ENCODE measurements at places on chromosomes 4 and X.
A peak's percentile ranks its signal among the peaks of the same experiment; 100 is the strongest.

GRCh38 chr4:153234885-153235284 lies 30.6 kb downstream of the TRIM2 start:
- H3K4me1 ChIP-seq: peaks cover 12% of the 10 kb centered on the region
- no peak overlapping the region for H3K27ac ChIP-seq
- H3K4me3 ChIP-seq: no peak overlapping the region
- DNase-seq: no peak
- peaks cover 13% of the 10 kb centered on the region for H3K27me3 ChIP-seq

DNA sequence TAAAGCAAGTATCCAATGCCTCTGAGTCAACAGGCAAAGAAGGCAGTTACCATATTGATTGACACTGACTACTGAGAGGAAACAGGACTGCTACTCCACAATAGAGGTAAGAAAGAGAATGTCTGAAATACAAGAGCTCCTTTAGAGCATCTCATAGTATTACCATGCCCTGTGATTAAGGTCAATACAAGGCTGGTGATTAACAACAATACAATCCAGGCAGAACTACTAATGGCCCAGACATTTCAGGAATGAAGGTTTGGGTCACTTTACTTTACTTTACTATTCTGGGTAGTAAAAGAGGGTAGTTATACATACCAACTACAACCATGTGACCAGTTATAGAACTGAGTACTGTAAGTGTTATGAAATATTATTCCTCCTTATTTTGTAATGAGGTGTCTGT lies 44.5 kb downstream of the BRWD3 start:
- no peak overlapping the region for H3K27ac ChIP-seq
- no peak overlapping the region for H3K4me3 ChIP-seq
- no peaks in the 10 kb centered on the region for H3K27me3 ChIP-seq
- DNase-seq: no peak
- H3K4me1 ChIP-seq: peaks cover 8% of the 10 kb centered on the region

DNA sequence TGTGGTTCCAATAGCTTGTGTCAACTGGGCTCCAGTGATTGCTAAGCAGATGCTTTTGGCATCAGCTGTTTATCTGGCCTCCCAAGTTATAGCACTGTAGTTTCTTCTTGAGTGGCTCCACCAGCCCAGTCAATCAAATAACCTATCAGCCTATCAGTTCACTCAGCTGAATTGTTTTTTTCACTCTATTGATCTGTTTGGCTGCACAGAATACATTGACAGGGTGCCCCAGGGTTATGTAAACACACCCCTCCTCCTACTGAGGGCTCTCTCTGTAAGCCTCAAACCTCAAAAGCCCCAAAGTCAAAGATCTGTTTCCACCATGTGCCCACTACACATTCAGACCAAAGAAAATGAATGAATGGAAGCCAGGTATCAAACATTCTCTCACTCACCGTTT lies 214.0 kb downstream of the HS6ST2 start:
- no peaks in the 10 kb centered on the region for H3K36me3 ChIP-seq
- H3K4me1 ChIP-seq: peaks cover 7% of the 10 kb centered on the region
- no peak overlapping the region for H3K4me3 ChIP-seq
- no peak for DNase-seq

DNA sequence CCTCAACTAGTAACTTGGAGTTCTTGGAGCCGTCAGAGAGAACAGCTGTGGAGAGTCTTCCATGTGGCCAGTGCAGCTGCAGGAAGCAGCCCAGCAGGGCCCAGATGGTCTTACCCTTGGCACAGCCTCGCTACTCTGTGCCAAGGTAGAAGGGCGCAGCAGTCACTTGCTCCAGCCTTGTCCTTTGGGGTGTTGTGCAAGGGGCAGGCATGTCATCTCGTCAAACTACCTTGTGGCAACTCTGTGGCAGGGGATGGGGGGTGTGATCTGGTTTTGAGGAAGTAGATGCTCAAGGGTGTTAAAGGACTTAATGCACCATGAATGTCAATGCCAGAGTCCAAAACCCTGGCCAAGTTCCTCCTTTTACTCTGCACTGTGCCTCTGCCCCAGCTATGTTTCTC lies 34.2 kb upstream of the TBC1D14 start:
- peaks cover 14% of the 10 kb centered on the region for H3K36me3 ChIP-seq
- no peak overlapping the region for H3K27ac ChIP-seq
- H3K4me3 ChIP-seq: no peak overlapping the region

GRCh38 chrX:22314692-22315091 lies 42.0 kb downstream of the CBLL2 start:
- no peaks in the 10 kb centered on the region for H3K4me1 ChIP-seq
- H3K36me3 ChIP-seq: no peaks in the 10 kb centered on the region
- no peak overlapping the region for H3K4me3 ChIP-seq
- no peak for DNase-seq

DNA sequence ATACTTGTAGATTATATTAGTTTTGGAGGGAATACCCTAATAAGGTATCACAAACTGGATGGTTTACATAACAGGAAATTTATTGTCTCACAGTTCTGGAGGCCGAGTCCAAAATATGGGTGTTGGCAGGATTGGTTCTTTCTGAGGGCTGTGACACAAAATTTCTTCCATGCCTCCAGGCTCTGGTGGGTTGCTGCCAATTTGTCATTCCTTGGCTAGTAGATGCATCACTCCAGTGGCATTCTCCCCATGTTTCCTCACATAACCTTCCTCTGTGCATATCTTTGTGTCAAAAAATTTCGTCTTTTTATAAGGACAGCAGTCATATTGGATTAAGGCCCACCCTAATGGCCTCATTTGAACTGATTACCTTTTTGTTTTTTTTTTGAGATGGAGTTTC lies 49.3 kb downstream of the APELA start:
- no peaks in the 10 kb centered on the region for H3K36me3 ChIP-seq
- no peak for DNase-seq
- H3K27me3 ChIP-seq: peaks cover 8% of the 10 kb centered on the region
- no peak overlapping the region for H3K4me3 ChIP-seq
- H3K4me1 ChIP-seq: no peaks in the 10 kb centered on the region

DNA sequence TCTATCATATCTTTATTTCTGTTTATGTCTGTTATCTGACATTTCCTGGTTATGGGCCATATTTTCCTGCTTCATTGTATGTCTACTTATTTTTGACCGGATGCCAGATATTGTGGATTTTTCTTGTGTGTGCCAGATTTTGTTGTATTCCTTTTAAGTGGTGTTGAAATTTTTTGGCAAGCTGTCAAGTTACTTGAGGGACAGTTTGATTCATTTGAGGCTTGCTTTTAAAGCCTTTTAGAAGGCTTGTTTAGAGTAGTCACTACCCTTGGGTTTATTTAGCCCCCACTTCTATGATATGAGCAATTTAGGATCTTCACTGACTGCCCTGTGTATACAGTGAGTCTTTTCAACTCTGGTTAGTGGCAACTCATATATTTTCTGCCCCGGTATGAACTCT lies 29.2 kb upstream of the NPY2R start:
- no peak overlapping the region for H3K4me3 ChIP-seq
- H3K4me1 ChIP-seq: no peaks in the 10 kb centered on the region
- H3K27ac ChIP-seq: no peak overlapping the region
- no peaks in the 10 kb centered on the region for H3K36me3 ChIP-seq
- no peak for DNase-seq
- H3K27me3 ChIP-seq: no peaks in the 10 kb centered on the region

DNA sequence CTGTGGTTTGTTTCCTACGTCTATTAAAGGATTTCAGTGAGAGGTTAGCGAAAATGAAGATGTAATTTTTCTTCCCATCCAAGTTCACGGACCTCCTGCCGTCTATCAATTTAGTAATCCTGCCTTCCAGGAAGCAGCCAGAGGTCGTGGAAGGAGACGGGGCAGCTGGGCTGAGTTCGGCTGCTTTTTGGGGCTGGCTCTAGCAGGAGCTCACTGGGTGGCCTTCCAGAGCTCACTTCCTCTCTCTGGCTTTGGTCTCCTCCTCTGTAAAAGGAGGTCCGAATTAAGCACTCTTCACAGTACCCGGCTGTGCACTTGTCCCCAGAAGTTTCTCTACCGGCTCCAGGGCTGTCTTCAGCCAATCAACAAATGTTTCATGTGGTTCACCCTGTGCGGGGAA lies 295.4 kb downstream of the BCOR start:
- H3K27me3 ChIP-seq: no peaks in the 10 kb centered on the region
- no peaks in the 10 kb centered on the region for H3K36me3 ChIP-seq
- no peaks in the 10 kb centered on the region for H3K4me1 ChIP-seq
- no peak overlapping the region for H3K27ac ChIP-seq

- DNase-seq: no peak
- H3K27me3 ChIP-seq: no peaks in the 10 kb centered on the region
- H3K4me3 ChIP-seq: no peak overlapping the region
- H3K4me1 ChIP-seq: no peaks in the 10 kb centered on the region
- H3K36me3 ChIP-seq: peaks cover 9% of the 10 kb centered on the region
Observed at GRCh38 chr4:148261848-148262247, 180.4 kb downstream of the NR3C2 start.

DNA sequence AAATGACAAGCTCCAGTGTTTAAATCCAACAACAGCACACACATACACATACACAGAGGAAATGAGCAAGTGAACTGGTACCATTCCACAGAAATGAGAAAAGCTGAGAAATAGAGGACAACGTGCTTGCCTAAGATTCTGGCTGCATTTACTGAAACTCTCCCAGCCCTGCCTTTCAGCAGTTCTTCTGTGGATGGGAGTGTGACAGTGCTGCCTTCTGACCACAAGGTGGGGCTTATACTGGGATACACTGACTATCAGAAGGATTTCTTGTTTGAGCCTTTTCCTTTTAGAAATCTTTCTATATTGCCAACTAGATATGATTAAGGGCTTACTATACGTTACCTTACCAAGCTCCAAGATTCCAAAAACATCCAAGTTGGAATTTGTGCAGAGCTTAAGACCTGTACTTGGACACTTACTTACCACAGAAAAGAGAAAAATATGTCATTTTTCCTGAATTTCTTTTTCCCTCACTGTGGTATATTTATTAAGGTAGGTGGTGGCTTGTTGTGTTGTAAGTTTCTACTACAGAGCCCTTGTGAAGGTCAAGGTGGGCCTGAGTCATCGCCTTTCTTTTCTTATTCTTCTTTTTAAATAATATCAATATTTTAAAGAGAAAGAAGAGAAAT lies 10.7 kb upstream of the CXCL8 start:
- H3K4me1 ChIP-seq: no peaks in the 10 kb centered on the region
- H3K4me3 ChIP-seq: no peak overlapping the region
- no peak overlapping the region for H3K27ac ChIP-seq

- no peaks in the 10 kb centered on the region for H3K36me3 ChIP-seq
- DNase-seq: no peak
- H3K4me1 ChIP-seq: no peaks in the 10 kb centered on the region
- peaks cover 16% of the 10 kb centered on the region for H3K27me3 ChIP-seq
- H3K27ac ChIP-seq: no peak overlapping the region
Observed at GRCh38 chr4:41227902-41228301, 13.6 kb upstream of the APBB2 start.

- no peaks in the 10 kb centered on the region for H3K27me3 ChIP-seq
- H3K4me3 ChIP-seq: no peak overlapping the region
- no peak for DNase-seq
- H3K27ac ChIP-seq: no peak overlapping the region
Observed at GRCh38 chr4:127421437-127421836, 211.3 kb upstream of the INTU start.

DNA sequence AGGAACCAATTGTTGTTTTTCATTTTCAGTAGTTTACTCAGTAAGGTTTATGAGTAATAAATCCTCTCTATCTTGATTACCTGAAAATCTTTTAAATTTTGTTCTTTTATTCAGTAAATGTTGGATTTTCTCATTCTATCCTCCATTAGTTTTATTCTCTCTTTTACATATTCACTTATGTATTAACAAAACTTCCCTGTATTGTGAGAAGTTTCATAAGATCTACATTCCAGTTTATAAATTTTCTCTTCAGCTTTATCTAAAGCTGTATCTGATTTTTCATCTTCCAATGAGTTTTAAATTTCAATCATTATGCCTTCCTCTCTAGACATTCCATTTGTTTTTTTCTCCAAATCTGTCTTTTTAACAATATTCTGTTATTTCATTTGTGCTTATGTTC lies 310.2 kb downstream of the UNC5C start:
- H3K4me1 ChIP-seq: no peaks in the 10 kb centered on the region
- no peaks in the 10 kb centered on the region for H3K27me3 ChIP-seq
- H3K4me3 ChIP-seq: no peak overlapping the region
- H3K36me3 ChIP-seq: no peaks in the 10 kb centered on the region

DNA sequence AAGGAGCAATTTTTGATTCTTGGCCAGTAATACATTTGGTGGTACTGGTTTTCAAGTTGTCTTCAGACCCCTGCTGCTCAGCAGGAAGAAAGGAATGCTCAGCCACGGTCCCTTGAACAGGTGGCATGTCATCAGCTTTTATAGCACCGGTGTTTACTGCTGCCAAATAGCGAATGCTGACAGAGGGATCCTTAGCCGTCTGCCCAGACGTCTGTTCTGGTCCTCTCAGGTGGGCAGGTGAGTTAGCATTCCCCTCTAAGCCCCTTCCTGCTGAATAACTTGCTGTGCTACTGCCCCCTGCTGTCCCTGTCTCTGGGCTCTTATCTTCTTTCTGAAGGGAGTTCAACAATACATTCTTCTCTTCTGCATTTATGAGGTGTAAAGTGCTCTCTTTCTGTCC lies 28.4 kb downstream of the BOD1L1 start:
- no peak overlapping the region for H3K4me3 ChIP-seq
- no peak overlapping the region for H3K27ac ChIP-seq
- peaks cover 17% of the 10 kb centered on the region for H3K4me1 ChIP-seq
- no peaks in the 10 kb centered on the region for H3K27me3 ChIP-seq

DNA sequence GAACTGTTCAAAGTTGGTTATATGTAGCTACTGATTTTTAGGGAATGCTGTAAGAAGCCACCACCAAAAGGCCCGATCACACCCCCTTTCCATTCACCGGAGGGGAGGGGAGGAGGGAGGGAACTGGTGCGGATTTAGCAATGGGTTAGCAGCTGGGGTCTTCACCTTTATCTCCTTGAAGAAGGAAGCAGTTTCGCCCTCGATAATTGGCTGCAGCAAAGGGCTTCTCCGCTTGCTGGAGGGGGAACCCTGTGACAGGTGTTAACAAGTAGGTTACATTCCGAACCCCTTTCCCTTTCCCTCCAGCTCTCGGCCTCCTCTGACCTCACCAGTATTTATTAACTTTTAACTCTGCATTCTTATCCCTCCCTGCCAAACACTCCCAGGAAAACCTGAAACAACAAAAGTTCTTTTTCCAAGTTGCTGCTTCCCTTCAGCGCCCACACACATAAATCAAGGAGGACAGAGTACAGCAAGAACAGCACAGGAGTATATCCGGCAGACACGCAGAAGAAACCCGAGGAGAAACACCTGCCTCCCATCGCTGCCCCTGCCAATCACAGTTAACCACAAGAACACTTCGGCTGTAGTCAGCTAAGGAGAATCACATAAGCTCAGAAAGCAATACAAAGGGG lies 39.8 kb upstream of the NAP1L5 start:
- no peaks in the 10 kb centered on the region for H3K27me3 ChIP-seq
- no peak for DNase-seq
- peaks cover 11% of the 10 kb centered on the region for H3K4me1 ChIP-seq

GRCh38 chr4:26238426-26238777 lies 82.4 kb upstream of the RBPJ start:
- H3K27ac ChIP-seq: peak overlapping the region; percentile 9
- H3K4me3 ChIP-seq: no peak overlapping the region
- no peak for DNase-seq
- peaks cover 10% of the 10 kb centered on the region for H3K4me1 ChIP-seq
- H3K27me3 ChIP-seq: peaks cover 12% of the 10 kb centered on the region

GRCh38 chr4:94284889-94285288 lies 57.7 kb downstream of the HPGDS start:
- H3K27me3 ChIP-seq: no peaks in the 10 kb centered on the region
- DNase-seq: no peak
- H3K4me3 ChIP-seq: no peak overlapping the region
- H3K36me3 ChIP-seq: peaks cover 27% of the 10 kb centered on the region
- no peaks in the 10 kb centered on the region for H3K4me1 ChIP-seq
- no peak overlapping the region for H3K27ac ChIP-seq
